Activated CD4-positive, CD25-positive, alpha-beta regulatory T cell treated with anti-CD3 and anti-CD28 coated beads, Interleukin-2, amount 50 U/mL, for 72 hours (primary cell): ENCODE measurements at places on chromosomes 6 and 20.

DNA sequence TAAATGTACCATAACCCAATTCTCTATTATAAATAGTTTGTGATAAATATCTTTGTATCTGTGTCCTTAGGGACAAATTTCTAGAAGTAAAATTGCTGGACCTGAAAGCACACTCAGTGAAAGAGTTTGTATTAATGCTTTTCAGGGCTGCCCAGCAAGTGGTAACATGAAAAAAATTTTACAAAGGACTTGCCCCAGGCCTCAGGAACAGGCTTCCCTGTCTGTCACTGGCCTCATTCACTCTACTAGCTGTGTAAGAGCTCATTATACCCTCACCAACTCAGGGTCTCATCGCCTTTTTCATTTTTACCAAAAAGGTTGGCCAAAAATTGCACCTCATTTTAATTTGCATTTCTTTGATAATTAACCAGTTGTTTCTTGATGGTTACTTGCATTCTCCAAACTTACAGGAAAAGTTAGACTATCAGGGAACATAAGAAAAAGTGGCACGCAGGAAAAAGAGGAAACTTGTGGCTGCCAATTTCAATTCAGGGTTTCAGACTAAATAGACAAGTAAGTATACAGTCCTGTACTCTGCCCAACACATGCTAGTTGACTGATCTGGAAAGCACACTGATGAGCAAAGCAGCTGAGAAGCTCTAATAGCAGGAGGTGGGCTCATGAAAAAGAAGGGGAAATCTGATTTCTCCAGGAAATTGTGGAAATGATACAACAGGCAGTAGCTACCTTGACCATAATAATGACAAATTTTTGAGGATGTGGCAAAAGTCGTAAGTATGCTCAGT, 161.5 kb downstream of the KIF6 start:
- no peak for DNase-seq

GRCh38 chr6:91126876-91127275, 540.0 kb upstream of the MAP3K7 start:
- no peak for DNase-seq

- no peak for DNase-seq
Observed at GRCh38 chr6:82248273-82248735, 760 bp upstream of the IBTK start.

DNA sequence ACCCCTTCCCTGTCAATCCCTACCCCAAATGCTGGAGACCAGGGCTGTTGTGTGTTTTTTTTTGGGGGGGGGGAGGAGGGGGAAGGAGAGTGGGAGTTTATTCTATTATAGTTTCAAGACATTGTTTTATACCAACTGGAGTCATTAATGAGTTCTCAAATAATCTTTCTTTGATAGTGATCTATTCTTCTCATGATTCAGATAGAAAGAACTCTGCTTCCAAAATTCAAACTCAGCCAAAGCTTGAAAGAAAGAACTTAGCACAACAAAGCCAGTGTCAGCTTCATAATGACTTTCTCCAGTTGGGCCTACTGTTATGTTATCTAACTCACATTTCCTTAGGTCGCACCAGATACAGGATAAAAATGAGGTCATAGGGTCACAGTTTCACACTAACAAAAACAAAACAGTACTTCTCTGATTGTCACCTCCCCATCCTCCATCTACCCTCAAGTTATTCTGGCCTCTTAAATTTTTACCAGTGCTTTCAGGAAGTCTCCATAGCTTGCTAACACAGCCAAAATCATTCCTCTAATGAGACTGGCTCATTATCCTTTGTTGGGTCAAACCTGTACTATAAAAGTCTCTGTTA, 19.0 kb upstream of the MAP3K7 start:
- no peak for DNase-seq
